Kidney epithelial cell (primary cell): ENCODE measurements at places on chromosomes 7 and 10.

- DNase-seq, result no peak
Measured at GRCh38 chr10:3990307-3990706, 205.3 kb upstream of the KLF6 start.

DNA sequence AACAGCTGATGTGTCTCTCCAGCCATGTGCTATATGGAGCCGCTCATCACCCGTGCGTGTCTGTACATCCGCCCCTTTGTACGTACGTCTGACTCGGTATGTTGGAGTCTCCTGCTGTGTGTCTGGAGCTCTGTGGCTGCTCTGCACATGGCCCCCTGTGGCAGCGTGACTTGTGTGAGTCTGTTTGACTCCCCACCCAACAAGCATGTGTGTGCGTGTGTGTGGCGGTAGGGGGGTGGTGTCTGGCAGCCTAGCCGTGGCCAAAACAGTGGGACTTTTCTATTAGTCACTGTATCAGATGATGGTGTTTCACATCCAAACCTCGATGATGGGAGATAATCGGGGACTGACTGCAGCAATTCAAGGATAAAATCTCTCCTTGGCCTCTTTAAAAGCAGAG, 94.1 kb downstream of the COL13A1 start:
- DNase-seq, result no peak

DNA sequence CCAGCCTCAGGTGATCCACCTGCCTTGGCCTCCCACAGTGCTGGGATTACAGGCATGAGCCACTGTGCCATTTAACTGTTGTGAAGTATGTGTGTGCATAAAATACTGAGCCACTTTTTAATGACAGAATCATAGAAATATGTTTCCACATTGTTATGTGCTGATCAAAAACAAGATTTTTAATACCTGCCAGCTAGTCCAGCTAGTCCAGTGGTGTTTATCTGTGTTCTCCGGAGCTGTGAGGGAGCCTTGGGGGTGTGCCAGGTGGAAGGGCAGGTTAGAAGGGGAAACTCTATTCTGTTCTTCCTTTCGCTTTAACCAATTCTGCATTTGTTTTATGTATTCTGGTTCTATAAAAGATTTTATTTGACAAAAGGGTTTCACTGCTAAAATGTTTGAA, 7.0 kb downstream of the FAM221A start:
- DNase-seq, result no peak

DNA sequence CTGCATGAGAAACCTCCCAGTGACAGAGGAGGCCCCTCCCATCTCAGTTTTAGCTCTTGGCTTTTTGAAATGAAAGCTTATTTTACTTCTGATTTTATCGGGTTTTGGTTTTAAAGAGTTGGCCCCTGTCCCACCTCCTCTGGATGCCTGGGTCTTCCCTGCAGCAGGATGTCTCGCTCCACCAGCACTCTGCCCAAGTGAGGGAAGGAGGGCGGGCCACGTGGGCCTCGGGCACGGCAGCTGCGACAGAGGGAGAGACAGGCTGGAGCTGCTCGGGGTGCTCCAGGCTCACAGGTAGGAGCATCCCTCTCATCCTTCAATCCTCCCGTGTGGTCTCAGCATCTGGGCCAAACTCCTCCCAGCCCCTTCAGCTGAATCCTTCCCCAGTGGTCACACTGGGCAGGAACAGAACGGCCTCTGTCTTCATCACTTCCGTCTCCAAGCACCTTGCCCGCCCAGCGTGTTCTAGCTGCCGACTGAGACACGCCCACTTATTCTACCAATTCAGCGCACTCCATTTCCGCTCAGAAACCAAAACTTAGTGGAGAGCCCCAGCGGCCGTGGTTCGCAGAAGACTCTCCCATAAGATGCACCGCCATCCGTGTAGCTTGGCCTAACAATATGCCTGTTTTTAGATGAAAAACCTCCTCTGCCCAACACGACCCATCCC, 222.9 kb downstream of the GLRX3 start:
- DNase-seq, result no peak

- DNase-seq, result no peak
Measured at GRCh38 chr7:125561006-125561405, 631.4 kb upstream of the POT1 start.
